ENCODE measurements at places on chromosomes 4 and X.

- DNase-seq: no peak
These were observed 1.1 kb upstream of the STX18 start for GRCh38 chr4:4542774-4543485.

DNA sequence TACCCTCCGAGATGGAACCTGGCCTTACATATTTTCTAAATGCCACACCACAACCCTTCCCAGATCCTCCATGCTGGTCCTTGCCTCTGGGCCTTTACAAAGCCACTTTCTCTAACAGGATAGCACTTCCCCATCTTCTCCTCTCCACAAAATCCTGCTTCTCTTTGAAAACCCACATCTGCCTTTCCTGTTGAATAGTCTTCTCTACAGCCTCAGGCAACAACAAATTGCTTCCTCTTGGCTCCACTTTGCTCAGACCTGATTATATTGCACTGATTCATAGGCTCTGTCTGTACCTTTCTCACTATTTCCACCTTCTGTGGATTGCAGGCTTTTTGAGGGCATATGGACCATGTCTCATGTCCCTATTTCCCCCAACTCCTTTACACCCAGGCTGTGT is 203.7 kb upstream of the MBNL3 start:
- no peak for DNase-seq

DNA sequence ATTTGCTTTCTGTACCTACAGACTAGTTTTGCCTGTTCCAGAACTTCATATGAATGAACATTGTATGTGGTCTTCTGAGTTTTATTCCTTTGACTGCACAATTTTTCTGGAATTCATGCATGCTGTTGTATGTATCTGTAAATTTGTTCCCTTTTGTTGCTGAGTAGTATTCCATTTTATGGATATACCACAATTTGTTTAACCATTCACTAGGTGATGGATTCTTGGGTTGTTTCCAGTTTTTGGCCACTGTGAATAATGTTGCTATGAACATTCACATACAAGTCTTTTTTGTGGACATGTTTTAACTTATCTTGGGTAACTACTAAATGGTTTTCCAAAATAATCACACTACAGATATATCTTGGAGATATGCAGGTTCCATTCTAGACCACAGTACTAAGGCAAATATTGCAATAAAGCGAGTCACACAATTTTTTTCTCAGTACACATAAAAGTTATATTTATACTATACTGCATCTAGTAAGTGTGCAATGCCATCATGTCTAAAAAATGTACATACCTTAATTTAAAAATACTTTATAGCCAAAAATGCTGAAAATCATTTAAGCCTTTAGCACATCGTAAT is 58.7 kb downstream of the TSPAN5 start:
- DNase-seq: no peak

- DNase-seq: no peak
These were observed 60.5 kb downstream of the MSX1 start for GRCh38 chr4:4919927-4920326.

DNA sequence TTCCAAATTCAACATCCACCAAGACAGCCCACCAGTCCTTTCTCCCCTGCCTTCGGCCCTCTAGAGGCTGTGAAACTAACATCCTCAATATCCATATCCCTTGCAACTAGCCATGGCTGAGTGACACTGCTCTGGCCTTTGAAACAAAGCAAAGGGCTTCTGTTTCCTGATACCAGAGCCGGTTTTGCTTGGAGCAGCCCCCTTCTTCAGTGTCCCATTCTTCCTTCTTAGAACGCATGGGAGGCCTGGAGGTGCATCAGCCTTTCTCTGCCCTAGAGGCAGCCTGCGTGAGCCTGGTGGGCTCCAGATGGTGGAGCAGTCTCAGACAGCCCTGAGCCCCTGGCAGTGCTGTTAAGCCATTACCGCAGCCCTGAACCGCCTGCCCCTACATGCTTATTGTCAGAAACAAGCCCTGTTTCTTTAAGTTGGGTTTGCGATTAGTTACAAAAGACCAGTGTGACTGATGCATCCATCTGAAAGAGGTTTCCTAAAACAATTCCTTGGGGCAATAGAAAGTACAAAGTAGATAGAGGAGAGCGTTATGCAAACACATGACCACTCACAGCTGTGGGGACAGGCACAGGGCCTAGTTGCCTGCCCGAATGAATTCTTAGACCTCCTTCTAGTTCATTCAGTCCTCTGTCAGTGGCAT is 74.1 kb downstream of the EVC start:
- DNase-seq: no peak

DNA sequence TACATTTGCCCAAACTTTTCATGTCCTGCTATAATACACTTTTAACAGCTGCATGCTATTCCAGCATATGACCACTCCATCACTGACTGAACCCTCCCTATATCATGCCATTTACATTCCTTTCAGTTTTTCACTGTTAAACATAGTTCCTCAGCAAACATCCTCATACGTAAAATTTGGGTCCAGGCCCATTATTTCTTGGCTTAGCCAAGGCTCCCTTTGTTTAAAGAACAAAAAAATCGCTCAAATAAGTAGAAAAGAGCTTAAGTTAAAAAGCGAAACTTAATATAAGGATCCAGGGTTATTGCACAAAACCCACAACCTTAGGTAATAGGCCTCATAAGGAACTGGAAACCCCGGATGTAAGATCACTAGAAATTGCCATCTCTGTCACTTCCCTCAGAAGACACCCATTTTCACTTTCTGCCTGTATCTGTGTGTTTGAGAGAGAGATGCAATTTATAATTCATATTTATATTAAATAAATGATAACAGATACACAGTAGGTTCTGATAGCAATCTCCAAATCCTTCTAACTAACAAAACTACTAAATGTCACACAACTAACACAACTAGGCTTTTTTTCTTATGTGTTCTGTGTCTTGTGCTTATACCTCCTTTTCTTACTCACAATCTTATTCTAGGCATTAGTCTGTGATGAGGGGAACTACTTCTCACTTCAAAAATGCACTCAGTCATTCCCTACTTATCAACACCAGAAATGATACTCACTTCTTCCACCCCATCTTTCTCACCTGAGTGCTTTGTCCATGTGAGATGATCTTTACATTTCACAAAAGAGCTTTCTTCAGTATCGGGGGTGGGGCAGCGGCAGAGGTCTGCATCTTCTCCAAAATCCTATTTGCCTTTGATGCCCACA is 59.9 kb upstream of the FAM241A start:
- no peak for DNase-seq

- DNase-seq: no peak
These were observed 585.7 kb downstream of the TLL1 start for GRCh38 chr4:166458756-166459155.

- no peak for DNase-seq
These were observed 40.8 kb downstream of the DLG3 start for GRCh38 chrX:70485466-70485865.

DNA sequence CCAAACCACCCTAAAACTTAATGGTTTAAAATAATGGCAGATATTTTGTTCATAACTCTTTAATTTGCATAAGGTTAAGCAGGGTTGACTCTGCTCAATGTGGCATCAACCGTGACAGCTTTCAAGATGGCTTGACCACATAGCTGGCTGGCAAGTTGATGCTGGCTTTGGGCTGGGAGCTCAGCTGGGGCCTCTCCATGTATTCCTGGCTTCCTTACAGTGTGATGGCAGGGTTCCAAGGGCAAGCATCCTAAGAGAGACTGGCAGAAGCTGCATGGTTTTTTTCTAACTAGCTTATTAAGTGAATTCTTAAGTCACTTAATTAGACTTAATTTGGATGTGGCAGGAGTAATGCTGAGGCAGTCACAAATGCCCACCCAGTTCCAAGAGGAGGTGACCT is 4.5 kb downstream of the RP2 start:
- DNase-seq: no peak

DNA sequence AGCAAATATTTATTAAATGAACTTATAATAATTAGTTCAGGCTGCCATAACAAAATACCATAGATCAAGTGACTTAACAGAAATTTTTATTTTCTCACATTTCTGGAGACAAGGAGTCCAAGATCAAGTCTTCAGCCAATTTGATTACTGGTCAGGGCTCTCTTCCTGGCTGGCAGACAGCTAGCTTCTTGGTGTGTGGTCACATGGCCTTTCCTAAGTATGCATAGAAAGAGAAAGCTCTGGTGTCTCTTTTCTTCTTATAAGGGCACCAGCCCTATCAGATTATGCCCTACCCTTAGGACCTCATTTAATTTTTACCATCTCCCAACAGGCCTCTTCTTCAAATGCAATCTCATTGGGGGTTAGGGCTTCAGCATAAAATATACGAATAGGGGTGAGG is 438.5 kb upstream of the INTU start:
- no peak for DNase-seq

- no peak for DNase-seq
These were observed 33.1 kb downstream of the PCDH7 start for GRCh38 chr4:30753316-30753715.

- DNase-seq: no peak
These were observed 142.7 kb downstream of the DKK2 start for GRCh38 chr4:106893395-106893881.

DNA sequence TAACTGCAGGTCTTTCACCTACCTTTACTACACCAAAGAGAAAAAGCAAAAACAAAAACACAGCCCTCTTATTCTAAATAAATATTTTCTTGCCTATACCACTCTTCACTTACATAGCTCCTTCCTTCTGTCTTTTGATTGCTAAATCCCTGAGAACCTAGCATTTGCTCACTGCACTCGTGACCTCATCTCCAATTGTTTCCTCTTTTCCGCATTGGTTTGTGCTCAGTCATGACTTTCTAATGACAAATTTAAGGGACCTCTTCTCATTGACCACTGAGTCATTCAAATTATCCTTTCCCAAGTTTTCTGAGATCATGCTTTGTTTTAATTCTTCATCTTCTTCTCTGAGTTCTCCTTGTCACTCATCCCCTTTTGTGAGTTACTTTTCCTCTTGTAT is 1697.1 kb downstream of the STIM2 start:
- no peak for DNase-seq

DNA sequence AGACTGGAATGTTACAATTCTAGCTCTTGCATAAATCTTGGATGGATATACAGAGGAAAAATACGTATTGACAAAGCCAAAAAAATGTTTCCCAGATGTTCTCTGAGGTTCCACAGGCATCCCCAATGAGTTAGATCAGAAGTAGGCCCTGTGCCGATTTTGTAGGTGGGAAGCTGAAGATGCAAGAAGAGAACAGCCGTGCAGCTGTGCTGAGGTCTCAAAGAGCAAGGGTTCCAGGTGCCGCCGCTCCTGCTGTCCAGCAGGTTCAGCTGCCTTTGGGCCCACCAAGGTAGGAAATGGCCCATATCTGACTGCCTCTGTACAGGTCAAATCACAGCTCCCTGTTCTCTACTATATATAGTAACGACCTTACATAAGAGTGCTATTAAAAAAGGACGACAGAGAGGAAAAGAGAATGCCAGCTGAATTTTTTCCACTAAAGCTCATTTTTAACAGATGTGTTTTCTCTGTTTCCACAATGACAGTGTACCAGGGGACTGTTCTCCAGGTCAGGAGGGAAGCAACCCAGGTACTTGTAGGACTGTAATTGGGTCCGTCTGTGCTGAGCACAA is 155.6 kb downstream of the CBR4 start:
- no peak for DNase-seq

- no peak for DNase-seq
These were observed 25.8 kb downstream of the ANXA10 start for GRCh38 chr4:168118116-168118655.

GRCh38 chrX:4936315-4936714 is 1222.9 kb upstream of the PRKX start:
- no peak for DNase-seq

- DNase-seq: peak; percentile 11
These were observed 64.5 kb upstream of the WDR1 start for GRCh38 chr4:10180927-10181744.

DNA sequence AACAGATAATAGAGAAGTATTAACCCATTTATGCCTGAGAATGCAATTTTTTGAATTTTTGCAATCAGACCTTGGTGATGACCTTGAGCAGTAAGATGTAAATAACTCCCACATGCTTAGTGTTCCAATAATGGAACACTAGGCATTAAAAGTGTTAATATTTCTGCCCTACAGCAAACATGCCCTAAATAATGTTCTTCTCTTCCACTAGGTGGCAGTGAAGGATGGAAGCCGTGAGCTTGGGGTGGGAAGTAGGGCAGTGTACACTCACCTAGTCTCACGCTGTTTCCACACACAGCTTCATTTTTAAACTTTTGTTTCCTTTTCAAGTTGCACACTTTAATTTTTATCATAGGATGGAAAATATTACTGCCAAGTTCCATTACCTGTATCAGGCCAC is 613.1 kb upstream of the HS3ST1 start:
- no peak for DNase-seq

- no peak for DNase-seq
These were observed 4.5 kb downstream of the PRR27 start for GRCh38 chr4:70158576-70158975.

DNA sequence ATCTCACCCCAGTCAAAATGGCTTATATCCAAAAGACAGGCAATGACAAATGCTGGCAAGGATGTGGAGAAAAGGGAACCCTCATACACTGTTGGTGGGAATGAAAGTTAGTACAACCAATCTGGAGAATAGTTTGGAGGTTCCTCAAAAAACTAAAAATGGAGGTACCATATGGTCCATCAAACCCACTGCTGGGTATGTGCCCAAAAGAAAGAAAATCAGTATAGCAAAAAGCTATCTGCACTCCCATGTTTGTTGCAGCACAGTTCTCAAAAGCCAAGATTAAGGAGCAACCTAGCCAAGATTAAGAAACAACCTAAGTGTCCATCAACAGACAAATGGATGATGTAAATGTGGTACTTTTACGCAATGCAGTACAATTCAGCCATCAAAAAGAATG is 70.7 kb downstream of the DCAF12L1 start:
- no peak for DNase-seq

- DNase-seq: no peak
These were observed 87.8 kb downstream of the WFS1 start for GRCh38 chr4:6357476-6357875.

- no peak for DNase-seq
These were observed 12.1 kb downstream of the TEX13B start for GRCh38 chrX:107970073-107970472.

DNA sequence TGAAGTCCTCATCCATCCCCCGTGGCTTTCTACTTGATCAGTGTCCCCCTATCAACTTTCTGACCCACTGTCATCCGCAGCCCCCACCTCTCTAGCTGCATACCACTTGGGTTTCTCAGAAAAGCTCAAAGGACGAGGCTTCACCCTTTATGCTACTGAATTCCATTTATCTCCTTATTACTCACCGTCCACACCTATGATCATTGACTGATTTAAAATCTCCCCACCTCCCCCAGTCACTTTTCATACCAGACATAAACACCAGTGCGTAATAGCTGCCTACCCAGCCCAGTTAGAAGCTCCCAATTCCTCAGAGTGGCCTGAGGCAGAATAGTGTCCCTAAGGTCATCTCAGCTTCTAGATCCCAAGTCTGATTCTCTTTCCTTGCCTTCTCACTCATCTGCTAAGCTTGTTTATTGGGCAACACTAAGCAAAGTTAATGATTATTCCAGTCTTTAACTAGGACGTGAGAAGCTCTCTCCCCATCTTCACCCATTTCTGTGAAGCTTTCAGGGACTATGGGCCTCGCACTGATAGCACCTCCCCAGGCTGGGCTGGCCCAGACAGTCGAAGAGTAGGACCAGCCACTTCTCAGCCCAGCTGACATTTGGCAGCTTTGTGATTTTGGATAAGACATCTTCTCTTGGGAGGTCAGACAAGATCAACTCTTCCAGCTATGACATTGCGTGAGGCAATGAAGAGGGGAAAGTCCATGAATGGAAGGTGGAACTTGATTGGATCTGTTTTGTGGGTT is 7.2 kb upstream of the DDX60L start:
- no peak for DNase-seq
